ENCODE measurements at places on chromosomes 6 and 20.

DNA sequence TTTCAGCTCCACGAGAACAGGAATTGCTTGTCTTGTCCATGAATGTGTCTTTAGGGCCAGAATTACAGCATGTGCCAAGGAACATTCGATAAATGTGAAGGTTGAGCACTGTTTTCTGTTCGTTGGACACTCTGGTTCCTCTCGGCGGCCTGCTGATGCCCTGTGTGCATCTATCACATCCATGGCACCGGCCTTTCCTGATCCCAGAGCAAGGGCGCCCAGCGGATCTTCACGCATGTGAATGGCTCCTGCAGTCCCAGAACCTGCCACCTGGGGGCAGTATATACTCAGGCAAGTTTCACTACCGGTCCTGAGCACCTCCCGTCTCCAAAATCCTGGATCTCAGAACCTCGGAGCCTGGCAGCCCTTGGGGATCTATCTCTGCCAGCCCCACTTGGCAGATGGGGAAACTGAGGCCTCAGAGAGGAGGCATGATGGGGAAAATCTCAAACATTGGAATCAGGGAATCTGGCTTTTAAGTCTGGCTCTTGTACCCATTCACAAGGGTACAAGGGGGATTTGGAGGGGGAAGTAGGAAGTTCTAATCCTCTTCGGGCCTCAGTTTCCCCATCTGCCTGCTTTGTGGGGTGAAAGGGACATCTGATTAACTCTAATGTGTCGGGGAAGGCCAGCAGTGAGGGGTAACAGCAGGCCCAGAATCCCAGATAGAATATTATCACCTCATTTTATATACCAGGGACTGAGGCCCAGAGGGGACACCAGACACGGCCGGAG is 4.3 kb upstream of the CEBPB start:
- peak; percentile 77 for DNase-seq

- no peak for DNase-seq
Measured at GRCh38 chr6:151058021-151058733, 181.6 kb upstream of the AKAP12 start.

GRCh38 chr20:18166950-18167349 is 29.3 kb downstream of the KAT14 start:
- DNase-seq = no peak

- DNase-seq = no peak
Measured at GRCh38 chr6:53930330-53930729, 135.5 kb downstream of the LRRC1 start.

- no peak for DNase-seq
Measured at GRCh38 chr20:45341939-45342854, 6.0 kb downstream of the SDC4 start.

GRCh38 chr6:79544939-79545450 is 7.8 kb upstream of the LCA5 start:
- DNase-seq = no peak

DNA sequence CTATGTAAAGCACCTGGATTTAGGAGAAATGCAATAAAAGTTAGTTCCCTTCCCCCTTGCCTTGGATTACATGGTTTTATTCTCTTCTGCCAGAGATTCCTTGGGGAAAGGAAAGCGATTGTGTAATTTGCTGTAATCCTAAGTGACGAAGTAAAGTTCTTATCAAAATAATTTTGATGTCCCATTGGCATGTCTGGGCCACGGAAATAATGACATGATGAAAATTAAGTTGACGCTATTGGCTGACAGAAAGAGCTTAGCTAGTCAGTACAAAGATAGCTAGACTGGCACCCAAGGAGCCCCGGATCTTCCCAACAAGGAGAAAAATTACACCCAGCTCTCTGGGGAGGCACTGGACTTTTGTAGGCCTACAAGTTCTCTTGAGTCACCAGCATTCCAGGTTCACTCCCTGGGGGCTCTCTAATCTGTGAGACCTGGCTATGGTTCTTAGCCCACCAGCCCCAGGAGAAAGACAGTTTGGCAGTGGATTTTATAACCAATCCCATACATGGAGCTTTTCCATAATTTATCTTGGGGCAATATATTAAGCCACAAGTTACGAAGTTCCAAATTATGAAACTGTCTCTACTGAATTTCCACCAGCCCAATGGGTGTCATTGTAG is 59.9 kb downstream of the FOXA2 start:
- no peak for DNase-seq

- DNase-seq = no peak
Measured at GRCh38 chr6:126180585-126180984, 159.3 kb upstream of the CENPW start.

GRCh38 chr6:28209753-28210535 is 15.1 kb upstream of the ZSCAN9 start:
- no peak for DNase-seq

GRCh38 chr20:44967207-44967807 is 995 bp downstream of the STK4 start:
- peak; percentile 15 for DNase-seq

GRCh38 chr6:116564311-116564710 is 7.0 kb upstream of the RWDD1 start:
- DNase-seq = no peak

DNA sequence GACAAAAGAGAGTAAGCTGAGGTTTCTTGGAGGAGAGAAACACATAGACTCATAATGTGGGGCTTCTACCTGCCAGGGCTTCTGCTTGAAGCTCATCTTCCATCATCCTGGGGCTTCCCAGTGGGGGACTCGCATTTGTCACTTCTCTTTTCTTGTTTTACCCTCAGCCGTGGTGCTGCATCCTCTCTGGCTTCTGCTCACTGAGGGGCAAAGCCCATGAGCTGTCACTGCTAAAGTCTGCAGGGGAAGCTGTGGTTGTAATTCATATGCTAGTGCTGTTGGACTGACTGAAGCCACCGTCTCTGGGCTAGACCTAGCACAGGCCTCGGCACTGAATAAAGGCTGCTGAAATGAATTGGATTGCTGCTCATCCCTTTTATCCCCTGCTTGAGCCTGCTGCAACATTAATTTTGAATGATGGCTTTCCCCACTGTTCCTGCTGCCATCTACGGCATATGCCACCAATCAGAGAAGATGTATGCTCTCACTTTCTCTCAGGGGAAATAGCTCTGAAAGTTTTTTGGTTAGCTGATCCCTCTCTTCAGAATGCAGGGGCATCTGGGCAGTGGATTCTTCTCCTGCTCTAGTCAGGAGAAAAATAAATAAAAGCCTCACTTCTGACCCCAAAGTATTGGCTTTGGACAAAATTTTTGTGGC is 568.4 kb upstream of the MAP3K7 start:
- no peak for DNase-seq

DNA sequence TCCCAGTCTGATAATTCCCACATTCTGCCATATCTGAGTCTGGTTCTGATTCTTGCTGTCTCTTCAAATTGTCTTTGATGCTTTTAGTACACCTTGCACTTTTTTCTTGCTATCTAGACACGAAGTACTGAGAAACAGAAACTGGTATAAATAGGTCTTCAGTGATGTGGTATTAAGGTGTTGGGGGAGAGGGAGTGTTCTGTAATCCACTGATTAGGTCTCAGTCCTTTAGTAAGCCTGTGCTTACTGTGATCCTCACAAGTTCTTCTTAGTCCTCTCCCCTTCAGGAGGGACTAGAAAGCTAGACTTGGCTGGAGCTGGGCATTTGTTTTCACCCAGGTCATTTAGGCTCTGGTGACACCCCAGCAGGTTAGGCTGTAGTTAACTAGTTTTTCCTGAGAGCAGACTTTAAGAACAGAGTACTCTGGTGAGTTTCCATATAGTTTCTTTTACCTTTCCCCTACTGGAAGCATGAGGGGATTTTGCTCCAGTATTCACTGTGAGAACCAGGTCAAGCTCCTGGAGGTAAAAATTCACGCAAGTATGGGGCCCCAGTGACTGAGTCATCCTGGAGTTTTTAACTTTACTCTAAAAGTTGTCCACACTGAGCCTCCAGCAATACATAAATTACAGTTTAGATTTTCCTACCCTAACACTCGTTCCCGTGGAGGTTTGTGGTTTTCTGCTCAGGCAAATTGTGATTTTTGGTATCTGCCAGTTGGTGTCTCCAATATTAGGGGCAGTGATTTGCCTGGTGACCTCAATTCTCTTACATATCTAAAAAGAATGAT is 154.6 kb downstream of the CDKAL1 start:
- DNase-seq = no peak

DNA sequence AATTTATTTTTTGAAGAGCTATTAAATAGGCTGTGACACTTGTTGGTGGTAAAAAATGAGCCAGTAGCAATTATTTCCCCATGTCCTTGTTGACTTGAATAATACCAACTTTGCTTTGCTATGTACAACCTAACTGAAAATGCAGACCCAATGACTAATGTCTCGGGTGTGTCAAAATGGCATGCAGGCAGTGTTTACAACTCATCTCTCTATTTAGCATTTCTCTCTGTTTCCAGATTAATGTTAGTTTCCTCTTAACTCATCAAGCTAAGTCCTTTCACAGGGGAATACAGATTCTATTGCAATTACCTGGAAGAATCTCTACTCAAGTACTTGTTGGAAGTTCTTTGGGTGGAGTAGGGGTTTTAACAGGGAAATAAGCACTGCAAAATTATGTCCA is 504.4 kb downstream of the BCKDHB start:
- DNase-seq = no peak

DNA sequence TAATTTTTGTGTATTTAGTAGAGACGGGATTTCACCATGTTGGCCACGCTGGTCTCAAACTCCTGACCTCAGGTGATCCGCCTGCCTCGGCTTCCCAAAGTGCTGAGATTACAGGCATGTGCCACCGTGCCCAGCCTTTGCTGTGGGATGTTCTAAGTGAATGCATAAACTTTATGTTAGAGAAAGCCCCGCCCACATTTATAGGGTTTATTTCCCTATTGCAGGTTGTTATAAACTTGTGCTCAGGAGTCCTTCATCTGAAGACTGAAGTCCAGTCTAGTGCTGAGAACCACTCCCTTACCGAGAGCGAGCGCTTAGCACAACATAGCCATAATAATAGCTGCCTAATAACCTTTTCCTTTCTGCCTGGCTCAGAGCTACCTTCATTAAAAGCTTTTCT is 75.4 kb upstream of the ZNF217 start:
- no peak for DNase-seq

- no peak for DNase-seq
Measured at GRCh38 chr20:57716202-57716601, 6.4 kb upstream of the PMEPA1 start.

GRCh38 chr6:14396392-14396791 is 278.8 kb downstream of the CD83 start:
- no peak for DNase-seq

DNA sequence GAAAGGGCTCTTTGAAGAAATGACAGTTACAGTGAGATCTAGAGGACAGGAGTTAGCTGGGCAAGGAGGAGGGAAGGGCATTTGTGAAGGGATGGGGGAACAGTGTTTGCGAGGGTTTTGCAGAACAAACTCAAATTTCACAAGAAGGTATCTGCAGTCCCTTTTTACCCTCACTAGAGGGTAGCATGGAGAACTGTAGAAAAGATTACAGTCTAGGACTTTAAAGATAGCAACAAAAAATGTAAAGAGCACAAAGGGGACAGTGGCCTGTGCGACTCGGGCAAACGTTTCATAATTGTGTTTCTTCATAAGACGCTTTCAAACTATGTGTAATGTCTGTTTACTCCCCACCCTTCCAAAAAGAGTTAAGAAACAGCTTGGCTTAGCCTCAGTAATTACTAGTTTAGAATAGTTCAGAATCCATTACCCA is 21.2 kb upstream of the ASXL1 start:
- no peak for DNase-seq
